ENCODE measurements at places on chromosomes 5 and 9.

DNA sequence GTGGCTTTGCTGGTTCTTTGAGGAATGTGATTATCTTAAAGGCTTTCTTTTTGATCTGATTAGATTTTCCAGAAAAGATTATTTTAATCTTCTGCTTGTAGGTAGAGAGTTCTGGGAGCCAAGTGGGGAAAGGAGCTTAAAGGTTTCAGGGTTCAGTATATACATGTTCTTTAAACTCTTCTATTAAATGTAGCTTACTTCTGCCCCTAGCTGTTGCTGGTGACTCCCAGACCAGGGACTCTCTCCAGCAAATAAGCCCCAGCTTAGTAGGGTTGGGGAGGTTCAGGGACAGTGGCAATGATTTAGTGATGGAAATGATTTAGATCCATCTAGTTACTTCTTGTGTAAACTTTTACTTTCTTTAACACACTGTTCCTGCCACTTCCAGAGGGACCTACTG is 72.2 kb downstream of the SLC12A2 start:
- no peak for DNase-seq

DNA sequence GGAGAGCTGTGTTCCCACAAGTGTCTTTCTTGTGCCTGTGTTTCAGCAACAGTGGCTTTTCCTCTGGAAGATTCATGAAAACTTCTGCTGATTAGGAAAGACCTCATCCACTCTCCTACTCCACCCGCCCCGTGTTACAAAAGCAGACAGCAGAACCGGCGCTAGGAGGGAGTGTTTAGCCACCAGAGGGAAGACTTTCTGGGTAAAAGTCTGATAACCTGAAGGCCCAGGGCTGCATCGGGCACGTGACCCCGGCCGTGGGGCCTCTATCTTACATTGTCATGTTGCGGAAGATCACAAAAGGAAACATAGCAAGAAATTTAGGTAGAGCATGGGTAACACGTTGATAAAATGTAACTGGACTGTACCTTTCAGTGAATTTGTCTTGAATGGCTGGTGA is 32.0 kb upstream of the DMRT2 start:
- DNase-seq = no peak

DNA sequence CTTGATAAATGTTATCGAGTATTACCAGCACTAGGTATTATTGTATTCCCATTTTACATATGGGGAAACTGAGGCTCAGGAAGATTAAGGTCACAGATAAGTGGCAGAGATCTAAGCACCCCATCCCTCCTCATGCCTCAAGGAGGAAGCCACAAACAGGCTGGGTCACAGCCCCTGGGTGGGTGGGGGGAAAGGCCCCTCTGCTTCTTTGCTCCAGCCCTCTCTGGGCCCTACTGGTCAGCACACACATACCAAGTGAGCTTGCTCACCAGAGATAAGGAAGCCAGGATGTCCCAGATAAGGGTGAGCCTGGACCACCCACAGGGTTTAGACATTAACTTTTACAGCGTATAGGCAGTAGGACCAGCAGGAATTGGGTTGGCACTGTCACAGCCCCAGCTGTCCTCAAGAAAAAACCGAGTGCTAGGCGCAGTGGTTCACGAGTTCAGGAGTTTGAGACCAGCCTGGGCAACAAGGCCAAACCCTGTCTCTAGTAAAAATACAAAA is 45.3 kb downstream of the STK10 start:
- no peak for DNase-seq

DNA sequence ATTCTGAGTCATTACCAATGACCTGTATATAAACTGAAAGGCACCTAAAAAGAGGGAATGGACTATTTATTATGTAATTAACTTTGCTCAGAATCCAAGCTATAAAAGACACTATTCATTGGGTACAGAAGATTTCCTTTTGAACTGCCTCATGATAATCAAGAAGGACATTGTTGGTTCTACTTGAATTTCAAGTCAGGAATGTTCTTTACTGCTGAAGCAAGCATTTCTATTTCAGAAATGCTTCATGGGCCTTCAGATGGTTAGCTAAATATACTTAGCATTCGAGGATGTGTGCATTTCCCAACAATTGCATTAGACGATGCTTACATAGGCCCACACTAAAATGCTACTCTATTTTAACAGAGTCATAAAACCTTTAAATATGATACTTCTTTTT is 658.2 kb upstream of the DMAC1 start:
- DNase-seq = no peak

DNA sequence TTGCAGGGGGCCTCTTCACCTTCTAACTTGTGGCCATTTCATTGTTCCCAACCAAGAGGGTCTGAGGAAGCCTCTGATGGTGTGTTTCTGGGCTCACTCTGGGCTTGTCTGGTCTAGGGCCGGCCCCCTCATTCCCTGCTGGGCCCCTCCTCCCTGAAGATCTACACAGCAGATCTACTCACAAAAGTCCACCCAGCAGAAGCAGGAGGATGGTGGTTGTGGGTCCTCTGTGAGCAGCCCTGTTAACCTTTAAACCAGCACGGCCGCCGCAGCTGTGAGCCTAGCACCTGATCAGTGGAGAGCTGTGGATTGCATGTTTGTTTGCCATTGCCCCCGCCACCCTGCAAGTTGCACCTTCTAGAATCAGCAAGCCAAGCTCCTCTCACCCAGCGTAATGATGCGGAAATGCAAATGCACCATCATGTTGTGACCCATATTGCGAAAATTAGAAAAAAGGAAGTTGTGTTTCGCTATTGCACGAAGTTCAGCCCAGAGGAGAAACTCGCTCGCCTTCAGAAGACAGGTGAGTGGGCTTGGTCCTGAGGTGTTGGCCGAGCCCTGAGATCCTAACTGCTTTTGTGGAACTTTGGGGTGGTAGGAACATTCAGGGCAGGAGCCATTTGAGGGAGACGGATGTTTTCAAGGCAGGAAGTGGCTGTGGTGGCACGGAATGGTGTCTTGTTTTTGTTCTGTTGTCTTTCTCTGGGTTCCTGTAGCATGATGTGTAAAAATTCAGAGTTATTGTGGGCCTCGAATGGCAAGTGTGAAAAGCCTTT is 16.7 kb downstream of the FGD3 start:
- no peak for DNase-seq

DNA sequence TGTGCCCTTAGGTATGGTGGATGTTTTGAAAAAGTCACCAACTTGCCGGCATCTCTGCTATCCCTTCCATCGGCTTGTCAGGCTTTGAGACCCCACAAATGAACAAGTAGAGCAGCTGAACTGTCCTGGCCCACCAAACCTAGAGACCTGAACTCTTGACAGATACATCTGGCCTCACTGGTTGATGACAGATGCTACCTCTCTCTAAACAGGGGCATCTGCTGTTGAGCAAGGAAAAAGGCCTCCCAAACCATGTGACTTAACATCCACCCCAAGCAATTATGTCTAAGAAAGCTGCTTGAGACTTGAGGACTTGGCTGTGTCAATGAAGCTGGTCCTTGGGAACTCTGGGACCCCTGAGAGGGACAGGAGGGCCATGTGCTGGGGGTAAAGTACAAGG is 2.3 kb downstream of the CCNI2 start:
- no peak for DNase-seq

DNA sequence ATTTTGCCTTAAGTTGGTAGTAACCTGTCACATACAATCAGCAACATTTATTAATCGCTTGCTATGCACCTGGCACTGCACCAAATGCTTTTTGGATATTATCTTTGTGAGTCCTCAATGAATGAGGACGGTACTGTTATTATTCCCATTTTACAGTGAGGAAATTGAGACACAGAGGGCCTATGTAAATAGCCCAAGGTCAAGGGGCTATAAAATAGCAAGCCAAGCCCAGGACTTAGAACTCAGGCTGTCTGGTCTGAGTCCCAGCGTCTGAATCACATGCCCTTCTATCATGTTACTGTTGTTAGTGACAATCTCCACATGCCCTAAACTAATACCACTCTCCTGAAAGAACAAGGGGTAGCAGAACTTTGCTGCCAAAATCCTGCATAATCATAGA is 60.0 kb downstream of the ERAP1 start:
- DNase-seq = no peak

- no peak for DNase-seq
These were observed 24.9 kb downstream of the ADAM19 start for GRCh38 chr5:157550663-157551062.

GRCh38 chr9:27792971-27793689 is 219.8 kb upstream of the C9orf72 start:
- DNase-seq = no peak

- DNase-seq = no peak
These were observed 7.4 kb downstream of the REEP5 start for GRCh38 chr5:112914584-112914983.

DNA sequence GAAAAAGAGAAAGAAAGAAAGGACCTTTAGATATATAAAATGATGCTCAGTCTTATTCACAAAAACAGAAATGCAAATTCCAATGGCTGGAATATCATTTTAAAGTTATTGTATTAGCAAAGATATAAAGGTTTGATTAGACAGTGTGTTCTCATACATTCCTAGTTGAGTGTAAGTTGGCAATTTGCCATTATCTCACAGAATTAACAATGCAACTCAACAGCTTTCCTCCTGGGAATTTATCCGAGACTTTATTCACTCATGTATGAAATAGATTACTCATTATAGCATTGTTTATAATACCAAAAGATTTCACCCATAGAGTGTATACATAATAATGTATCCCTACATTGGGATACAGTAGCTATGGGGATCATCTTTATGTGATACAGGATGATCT is 27.1 kb upstream of the MLLT3 start:
- no peak for DNase-seq

DNA sequence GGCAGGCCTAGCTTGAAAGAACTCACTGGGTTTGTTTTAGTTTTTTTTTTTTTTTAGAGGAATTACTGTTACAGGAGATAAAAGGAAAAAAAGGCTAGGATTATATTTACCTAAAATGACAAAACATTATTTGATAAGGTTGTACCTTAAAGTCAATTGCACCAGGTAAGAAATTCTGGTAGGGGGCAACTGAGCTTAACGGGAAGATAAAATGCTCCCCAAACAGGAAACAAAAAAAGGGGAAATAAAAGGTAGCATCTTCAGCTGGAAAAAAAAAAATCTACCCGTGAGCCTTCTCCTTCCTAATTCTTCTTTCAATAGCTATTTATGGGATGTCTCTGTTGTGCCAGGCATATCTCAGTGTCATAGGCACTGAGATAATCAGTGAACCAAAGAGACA is 164.5 kb downstream of the PIK3R1 start:
- DNase-seq = no peak

DNA sequence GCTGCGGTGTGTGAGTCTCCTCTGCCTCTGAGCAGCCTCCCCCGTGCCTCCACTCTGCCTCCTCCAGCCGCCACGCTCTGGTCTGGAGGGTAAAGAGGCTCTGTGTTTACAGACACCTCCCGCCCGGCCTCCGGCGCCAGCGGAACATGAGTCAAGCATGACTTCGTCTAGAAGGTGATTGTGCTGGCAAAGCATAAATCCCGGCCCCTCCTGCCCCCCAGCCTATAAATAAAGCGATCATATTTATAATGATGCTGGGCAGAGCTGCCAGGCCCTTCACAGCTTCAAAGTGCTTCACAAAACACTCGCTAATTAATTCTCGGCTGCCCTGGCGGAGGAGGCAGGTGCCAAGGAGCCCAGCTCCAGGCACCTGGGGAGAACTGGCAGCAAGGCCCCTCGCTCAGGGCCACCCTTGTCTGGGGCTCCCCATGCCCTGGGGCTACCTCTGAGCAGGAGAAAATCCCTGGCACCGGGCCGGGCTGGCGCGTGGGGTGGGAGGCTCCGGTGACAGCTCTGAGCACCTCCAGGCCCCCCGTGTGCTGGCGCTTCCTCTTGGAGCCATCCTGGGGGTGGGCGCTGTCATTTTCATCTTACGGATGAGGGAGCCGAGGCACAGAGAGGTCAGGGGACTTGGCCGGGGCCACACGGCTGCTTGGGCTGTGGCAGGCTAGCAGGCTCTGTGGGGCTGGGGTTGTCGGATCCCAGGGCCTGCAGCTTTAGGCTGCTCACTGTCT is 87.8 kb downstream of the RXRA start:
- DNase-seq = no peak

DNA sequence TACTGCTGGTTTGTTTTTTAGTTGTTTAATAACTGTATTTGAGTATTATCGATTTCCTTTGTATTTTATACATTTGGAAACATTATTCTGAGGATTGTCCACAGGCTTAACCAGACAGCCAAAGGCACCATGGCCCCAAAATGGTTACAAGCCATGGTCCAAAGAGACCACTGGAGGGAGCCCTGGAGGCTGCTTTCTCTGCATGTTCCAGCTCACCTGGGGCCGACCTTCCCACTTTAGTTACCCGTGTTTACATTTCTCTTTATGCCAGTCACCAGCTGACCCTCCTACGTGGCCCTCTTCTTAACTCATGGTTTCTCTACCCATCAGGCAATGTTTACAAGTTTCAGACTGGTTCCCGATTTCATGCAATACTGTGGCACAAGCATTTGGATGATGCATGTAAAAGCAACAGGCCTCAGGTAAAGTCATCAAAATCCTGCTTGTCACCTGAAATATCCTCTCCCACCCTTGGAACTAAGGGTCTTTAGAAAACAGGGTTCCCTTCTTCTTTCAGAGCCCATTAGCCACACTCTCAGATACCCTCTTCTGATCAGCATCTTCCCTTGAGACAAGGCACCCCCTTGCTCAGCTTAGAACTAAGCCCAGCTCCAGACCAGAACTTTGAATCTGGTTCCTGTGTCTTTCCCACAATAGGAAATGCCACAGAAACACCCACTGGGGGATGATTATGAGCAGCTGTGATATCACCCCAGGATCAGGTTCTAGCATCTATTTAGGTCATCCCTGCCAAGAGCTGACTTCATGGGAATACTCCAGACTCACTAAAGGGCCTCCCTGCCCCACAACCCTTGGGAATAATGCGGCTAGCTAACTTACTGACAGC is 49.9 kb upstream of the GARNL3 start:
- peak; percentile 45 for DNase-seq

DNA sequence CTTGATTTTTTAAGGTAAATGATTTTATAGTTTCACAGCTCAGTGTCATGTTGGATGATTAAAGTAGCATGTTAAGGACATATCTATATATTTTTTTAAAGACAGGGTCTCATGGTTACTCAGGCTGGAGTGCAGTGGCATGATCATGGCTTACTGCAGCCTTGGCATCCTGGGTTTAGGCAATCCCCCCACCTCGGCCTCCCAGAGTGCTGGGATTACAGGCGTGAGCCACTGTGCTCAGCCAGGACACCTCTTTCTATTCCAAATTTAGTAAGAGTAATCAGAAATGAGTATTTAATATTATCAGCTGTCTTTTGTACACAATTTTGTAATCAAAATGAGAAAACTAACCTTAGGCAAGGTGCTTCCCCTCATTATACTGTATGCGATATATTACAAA is 38.6 kb upstream of the LRRTM2 start:
- no peak for DNase-seq

- no peak for DNase-seq
These were observed 43.7 kb upstream of the ITGA1 start for GRCh38 chr5:52743970-52744369.

GRCh38 chr5:101585366-101585765 is 682.3 kb upstream of the ST8SIA4 start:
- no peak for DNase-seq
